Caki2 (cell line): ENCODE measurements at places on chromosomes 2 and 18.

DNA sequence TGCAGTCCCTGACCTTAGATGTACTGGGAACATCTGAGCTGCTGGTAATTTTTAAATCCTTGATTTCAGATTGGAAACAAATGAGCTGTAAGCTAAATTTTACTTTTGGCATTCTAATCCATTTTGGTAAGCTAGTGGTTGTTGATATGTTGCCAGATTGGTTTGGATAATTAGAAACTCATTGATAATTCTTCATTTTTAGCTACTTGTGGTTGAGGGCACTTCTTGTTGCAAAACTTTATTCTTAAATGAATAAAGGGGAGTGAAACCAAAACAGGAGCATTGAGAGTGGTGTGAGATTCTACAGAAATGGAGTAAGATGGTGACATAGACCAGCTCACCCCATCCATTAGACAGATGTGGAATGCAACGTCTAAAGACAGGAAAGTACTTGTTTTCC lies 64.5 kb downstream of the ITGB1BP1 start:
- DNase-seq, result no peak

DNA sequence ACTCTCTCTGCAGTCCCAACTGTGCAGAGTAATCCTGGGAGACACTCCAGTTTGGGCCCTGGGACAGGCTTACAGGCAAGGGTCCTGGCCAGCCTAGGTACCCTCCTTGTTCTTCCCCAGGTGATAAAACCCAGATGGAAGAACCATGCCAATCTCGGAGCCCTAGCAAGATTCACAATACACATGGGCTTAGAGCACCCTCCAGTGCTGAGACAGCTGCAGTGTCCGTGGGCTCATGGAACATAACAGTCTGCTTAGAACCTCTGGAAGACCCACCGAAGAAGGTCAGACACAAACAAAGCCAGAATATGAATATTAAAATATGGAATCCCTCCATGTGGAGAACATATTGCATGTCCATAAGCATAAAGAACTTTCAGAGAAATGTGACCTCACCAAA lies 568.1 kb downstream of the KCNJ3 start:
- DNase-seq, result no peak

DNA sequence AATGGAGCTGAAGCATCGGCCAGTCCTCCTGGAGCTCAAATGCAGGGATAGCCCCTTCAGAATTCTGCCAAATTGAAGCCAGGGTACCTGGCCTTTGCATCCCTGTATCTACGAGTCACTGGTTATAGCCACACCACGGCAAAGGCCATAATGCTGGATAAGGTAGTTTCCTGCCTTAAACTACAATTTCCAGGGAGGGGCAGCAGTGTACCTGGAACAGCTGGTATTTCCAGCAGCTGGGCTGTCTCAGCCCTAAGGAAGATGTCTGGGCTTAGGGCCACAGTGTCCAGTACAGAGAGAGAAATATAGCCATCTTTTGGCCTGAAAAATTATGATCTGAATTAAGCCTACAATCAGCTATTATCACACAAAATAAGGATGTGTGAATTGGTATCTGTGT lies 180.3 kb downstream of the GCA start:
- no peak for DNase-seq

DNA sequence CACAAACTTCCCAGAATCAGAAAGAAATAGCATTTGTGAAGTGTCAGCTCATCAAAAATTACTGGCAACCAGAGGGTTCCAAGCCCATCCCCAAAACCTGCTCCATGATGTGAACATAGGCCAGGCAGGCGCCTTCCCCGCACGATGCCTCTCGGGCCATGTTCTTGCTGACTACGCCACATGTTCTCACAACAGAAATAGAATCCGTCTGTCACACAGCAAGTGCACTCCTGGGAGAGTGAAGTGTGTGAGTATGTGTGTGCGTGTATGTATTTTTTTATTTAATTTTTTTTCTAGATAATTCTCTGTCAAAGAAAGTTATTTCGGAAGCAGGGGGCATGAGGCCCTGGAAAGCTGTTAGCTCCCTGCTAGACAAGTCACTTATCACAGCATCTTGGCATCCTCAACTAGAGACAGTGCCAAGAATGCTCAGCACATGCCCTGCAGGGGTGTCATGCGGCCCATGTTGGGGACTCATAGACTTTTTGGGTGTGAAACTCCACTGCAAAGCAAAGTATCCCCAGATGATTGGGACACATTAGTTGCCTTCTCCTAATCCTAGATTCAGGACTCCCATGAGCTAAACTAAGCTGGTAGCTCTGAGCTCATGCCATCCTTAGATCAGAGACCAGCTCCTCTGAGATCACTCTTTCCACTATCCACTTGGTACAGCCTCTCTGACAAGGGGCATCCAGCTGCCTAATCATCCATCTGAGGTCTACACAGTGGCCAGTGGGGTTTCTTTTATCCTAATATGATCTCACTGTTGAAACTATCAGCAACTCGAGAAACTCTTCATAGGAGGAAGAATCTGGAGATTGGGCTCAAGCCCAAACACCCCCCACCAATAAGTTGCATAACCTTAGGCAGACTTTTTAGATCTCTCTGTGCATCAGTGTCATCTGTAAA lies 53.2 kb upstream of the CYRIA start:
- no peak for DNase-seq

DNA sequence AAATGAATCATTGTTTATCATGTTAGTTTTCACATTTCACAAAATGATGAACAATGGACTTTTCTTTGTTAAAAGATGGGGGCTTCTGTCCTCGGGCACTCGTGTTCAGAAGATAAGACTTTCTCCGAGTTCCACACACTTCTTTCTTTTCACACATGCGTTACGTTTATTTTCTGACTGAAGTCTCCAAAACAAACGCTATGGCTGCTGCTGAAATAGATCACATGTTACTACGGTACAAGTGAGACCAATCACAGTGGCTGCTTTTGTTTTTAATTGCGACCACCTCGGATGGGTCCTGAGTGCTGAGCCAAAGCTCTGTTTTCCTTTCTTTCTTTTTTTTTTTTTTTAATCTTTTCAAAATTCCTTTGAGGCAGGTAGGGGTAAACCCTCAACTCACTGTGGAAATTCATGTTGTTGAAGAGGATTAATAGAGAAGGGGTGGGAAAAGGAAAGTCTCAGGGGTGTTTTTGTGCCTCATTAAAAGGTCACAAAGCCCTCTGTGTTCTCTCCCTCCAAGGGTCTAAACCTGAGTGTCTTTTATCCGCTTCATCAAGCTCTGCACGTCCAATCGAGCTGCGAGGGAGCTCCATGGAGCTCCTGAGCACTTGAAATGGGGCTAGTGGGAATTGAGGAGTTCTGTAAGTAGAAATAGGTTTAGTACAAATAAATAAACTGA lies 48.2 kb downstream of the ARL4C start:
- DNase-seq, result no peak

DNA sequence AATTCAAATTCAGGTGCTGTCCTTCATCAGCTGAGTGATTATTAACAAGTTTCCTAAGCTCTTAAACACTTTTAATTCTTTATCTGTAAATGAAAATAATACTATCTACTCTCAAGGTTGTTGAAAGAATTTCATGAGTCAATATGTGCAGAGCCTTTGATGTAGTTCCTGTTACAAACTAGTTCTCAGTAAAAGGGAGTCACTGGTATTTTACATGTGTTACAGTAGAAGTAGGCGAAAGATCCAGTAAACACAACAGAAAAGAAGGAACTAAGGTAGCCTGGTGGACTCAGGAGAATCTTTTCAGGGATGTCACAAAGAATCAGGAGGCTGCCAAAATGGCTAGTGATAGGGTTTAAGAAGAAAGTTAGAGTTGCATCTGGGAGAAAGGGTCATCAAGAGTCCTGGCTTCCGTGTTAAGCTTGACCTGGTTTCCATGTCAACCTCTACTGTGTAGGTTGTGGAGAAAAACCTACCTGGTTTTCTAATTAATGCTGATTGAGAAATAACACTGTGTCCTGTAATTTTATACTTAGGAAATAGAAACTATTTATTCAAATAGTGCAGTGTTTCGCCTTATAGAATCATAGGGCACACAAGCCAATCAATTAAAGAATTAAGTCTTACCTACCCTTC lies 58.3 kb upstream of the TRIB2 start:
- DNase-seq, result no peak
